ENCODE measurements at places on chromosomes 3 and 15.
A peak's percentile ranks its signal among the peaks of the same experiment; 100 is the strongest.

DNA sequence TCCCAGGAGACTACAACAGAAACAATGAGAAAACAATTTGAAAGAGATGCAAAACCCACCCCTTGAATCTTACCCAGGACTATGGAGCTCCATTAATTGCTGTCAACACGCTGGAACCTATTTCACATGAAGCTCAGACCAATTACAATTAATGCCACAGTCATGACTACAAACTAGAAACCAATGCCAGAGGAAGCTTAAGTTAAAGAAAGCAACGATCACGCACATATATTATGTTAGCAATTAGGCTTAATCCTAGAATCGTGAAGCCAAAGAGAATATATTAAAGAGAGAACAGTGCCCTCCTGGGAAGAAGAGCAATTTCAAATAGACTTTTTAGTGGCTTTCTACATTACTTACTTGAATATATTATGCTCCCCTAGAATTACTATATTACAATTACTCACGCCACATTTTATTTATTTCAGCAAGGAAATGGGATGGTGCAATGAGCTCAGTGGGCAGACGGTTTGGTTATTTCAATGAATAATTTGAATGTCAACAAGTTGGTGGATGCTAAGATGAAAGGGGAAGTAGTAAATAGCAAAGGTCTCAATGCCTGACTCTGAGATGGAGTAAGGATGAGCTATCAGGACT lies 125.5 kb downstream of the GREM1 start:
- H3K4me3 ChIP-seq: no peak overlapping the region
- DNase-seq: no peak
- no peak overlapping the region for H3K27ac ChIP-seq
- no peaks in the 10 kb centered on the region for H3K27me3 ChIP-seq
- H3K36me3 ChIP-seq: no peaks in the 10 kb centered on the region

DNA sequence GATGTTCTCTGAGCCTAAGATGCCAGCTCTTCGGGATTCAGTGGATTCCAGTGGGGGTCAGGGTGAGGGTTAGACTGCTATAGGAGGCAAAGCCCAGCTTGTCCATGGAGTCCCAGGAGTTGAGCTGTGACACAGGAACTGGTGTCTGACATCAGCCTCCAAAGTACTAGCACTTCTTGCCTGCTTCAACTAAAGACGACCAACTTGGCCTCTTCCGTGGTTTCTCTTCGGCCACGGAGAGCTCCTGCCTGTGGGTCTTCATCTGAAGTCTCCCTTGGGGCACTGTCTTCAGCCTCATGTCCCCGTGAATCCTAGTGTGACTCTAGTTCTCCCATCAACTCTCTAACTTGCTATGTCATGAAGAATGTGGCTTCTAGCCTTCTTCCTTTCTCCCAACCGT lies 12.8 kb upstream of the ACAN start:
- H3K4me3 ChIP-seq: no peak overlapping the region
- DNase-seq: no peak
- H3K27ac ChIP-seq: no peak overlapping the region
- H3K4me1 ChIP-seq: no peaks in the 10 kb centered on the region
- H3K27me3 ChIP-seq: peaks cover 20% of the 10 kb centered on the region

DNA sequence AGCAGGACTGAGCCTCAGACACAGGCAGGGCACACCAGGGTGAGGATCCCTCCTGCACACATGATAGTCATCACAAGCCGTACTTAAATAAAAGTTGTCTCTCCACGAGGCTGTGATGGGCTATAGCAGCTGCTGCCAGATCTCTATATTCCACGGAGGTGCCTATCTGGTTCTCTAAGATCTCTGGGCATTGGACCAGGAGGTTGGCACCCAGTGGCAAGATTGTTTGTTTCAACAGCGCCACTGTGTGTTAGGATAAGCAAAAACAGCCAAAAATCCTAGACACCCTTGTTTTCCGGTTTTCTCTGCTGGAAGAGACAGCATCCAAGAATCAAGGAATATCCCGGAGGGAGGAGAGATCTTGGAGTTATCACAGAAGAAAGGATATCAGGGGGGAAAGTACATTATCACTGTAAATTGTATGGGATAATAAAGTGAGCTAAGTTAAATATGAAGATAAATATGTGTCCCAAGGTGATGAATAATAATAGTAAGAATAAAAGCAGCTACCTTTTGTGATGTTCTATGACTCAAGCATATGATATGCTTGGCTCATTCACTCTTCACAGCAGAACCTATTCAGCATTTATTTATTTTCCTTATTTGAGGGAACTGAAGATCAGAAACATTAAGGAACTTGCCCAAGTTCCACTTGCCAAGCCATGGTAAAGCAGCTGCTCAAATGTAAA lies 90.6 kb upstream of the AKAP13 start:
- H3K4me3 ChIP-seq: no peak overlapping the region
- peak; percentile 24 for DNase-seq
- H3K27me3 ChIP-seq: no peaks in the 10 kb centered on the region
- no peaks in the 10 kb centered on the region for H3K36me3 ChIP-seq

GRCh38 chr15:47614360-47615011 lies 102.8 kb upstream of the SEMA6D start:
- H3K27ac ChIP-seq: no peak overlapping the region
- H3K27me3 ChIP-seq: no peaks in the 10 kb centered on the region
- H3K4me3 ChIP-seq: no peak overlapping the region
- no peak for DNase-seq
- H3K36me3 ChIP-seq: no peaks in the 10 kb centered on the region
- no peaks in the 10 kb centered on the region for H3K4me1 ChIP-seq

DNA sequence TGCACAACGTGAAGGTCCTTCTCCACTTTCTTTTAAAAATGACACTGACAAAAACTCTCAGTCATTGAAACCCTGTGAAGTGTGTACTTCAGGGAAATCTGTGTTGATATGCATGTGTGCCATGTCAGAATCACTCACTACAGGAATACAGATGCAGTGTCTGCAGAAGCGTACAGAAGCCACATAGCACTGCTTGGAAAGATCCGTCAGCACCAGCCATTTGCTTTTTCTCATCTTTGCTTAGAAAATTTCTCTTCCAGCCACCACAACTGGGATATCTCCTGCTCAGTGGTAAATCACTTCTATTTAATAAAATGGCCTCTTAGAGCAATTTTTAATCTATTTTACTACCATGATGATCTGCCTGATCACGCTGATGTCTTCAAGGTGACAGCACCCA lies 91.3 kb upstream of the ARHGEF26 start:
- no peaks in the 10 kb centered on the region for H3K4me1 ChIP-seq
- H3K27ac ChIP-seq: no peak overlapping the region
- no peaks in the 10 kb centered on the region for H3K36me3 ChIP-seq
- H3K27me3 ChIP-seq: no peaks in the 10 kb centered on the region

All from hepatocyte (in vitro differentiated cells).